ENCODE measurements at places on chromosomes 6 and 20.

DNA sequence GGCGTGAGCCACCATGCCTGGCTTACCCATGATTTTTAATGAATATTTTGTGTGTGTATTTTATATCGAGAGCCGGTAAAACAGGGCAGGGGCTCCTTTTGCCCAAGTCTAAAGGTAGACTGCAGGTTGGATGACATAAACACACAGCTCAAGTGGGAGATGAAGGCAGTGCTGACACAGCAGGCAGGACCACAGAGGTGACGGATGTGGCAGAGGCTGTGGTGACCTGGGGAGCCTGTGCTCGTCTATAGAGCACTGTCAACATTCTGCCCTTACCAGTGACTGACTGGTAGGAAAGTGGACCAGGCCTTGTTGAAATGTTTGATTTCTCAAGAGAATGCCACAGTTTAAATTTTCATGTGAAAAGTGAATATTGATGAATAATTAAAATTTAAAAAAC is 137.5 kb downstream of the ZFP64 start:
- no peak for DNase-seq

- peak; percentile 82 for DNase-seq
Observed at GRCh38 chr6:35497571-35498421, 917 bp upstream of the TEAD3 start.

GRCh38 chr6:10278746-10279145 is 136.1 kb downstream of the TFAP2A start:
- DNase-seq: no peak

DNA sequence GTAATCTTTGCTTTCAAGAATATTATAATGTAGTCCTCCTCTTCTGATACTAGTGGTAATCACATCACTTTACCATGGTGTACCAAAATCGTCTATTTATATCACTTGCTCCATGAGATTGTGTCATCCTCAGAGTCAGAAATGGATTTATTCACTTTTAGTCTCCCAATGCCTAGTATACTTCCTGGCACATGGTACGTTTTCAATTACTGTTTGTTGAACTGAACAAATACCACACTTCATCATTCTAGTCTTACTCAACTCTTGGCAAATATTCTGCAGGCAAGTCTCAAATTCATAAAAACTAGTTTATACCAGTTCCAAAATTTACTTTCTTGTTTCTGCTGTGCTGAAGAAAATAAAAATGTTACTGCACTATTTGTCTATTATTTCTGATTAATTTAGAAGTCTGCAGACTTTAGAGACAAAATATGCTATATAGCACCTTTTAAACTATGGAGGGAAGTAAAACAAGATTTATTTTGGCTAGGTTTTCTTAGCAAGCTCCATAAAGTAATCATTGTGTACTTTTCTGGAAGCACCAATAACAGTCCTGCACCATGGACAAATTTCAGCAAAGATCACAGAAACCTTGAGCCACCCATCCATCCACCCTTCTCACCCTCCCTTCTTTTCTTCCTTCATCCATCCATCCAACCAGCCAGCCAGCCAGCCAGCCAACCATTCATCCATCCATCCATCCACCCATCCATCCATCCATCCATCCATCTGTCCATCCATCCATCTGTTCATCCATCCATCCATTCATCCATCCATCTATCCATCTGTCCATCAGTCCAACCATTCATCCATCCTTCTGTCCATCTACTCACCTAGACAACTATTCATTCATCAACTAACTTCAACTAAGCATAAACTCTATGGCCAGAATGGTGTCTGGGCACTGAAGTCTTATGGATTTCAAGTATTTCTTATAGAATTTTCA is 102.1 kb upstream of the STMND1 start:
- DNase-seq: peak; percentile 89

DNA sequence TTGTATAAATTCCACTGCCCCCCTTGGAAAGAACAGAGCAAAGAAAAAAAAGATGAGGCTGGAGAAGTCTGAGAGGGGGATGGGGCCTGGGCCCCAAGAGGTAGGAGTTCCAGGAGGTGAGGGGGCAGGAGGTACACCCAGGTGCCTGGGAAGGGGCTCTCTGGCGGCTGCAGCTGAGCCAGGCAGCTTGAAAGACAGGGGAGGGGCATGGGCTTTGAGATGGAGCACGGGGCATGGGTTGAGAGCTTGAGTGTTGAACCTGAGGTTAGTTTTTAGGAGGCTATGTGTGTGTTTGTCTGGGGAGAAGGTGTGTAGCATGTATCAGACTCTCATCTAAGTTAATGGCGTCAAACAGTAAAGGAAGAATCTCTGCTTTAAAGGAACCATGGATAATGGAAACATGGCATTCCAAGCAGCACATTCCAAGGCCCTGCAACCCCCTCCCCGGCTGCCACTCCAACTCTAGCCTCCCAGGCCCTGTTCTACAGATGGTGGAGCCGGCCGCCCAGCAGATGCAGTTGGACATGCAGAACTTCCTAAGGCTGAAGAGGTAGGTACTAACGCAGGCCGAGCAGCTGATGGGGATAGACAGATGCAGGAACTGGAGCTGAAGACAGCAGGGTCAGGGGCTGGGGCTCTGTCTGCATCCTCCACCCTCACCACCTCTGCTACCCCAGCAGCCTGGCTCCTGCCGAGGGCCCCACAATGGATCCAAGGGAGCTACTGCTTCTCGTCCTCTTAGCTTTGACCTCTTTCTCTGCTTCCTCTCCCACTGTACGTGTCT is 42.1 kb downstream of the MDFI start:
- DNase-seq: no peak

Data from fibroblast of skin of right biceps (primary cell).